ENCODE measurements at places on chromosomes 2 and 18.

DNA sequence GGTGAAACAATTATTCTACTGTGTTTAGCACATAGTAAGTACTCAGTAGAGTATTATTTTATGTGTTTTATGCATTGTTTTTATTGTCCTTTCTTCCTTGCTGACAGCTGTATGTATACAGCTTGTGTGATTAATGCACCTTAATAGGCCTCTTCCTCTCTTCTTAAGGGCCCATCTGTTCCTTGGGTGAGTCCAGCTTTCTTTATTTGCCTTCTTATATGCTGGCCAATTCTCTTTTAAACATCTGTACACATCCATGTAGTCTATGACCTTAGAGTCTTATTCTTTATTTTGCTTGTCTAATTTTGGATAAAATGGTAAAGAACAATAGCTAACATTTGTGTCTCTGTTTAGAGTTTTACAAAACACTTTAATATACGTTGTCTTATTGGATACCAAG lies 333.7 kb upstream of the MEIS1 start:
- no peak for DNase-seq

- DNase-seq = no peak
These were observed 90.1 kb downstream of the LBH start for GRCh38 chr2:30321466-30321865.

GRCh38 chr2:134581877-134582546 lies 136.8 kb downstream of the TMEM163 start:
- no peak for DNase-seq

- DNase-seq = no peak
These were observed 21.0 kb downstream of the AGAP1 start for GRCh38 chr2:235514627-235515363.

DNA sequence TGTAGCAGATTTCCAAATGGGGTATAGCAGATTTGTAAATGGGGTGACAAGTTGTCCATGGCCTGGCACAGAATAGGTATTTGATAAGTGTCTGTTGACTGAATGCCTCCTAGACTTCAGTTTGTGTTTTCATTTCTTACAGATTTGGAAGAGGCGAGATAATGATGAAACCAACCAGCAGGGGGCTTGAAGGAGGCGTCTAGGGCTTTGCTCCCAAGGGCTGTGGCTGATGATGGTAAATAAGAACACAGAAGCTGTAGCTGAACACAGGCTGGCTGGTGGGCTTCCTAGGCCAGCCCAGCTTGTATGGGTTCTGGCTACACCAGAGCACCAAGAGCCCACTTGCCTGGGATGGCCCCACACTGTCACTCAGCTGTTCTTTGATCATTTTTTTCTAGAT lies 19.4 kb downstream of the SFTPB start:
- DNase-seq = no peak

GRCh38 chr2:11915650-11916049 lies 169.2 kb downstream of the LPIN1 start:
- DNase-seq = no peak

GRCh38 chr2:56357655-56358295 lies 174.0 kb downstream of the CCDC85A start:
- DNase-seq = peak; percentile 53

GRCh38 chr18:32552421-32553030 lies 81.8 kb upstream of the GAREM1 start:
- peak; percentile 74 for DNase-seq

- peak; percentile 68 for DNase-seq
These were observed 41.4 kb downstream of the HS1BP3 start for GRCh38 chr2:20609349-20609994.

DNA sequence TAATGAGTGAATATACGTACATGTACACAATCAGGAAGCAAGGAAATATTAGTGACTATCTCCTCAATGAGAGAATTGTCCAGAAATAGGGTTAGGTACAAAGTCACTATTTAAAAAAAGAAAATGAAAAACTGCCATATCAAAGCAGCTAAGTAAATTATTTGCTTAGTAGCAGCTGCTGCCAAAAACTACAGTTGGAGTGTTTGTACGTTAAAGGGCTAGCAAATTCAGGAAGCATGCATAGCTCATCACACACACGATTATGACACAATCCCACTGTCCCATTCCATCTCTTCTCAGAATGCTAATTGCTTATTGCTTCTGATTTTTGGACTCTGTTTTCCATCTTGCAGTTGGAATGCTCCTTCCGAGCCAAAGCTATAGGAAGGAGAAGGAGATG lies 2012.5 kb upstream of the LRRTM1 start:
- peak; percentile 72 for DNase-seq

DNA sequence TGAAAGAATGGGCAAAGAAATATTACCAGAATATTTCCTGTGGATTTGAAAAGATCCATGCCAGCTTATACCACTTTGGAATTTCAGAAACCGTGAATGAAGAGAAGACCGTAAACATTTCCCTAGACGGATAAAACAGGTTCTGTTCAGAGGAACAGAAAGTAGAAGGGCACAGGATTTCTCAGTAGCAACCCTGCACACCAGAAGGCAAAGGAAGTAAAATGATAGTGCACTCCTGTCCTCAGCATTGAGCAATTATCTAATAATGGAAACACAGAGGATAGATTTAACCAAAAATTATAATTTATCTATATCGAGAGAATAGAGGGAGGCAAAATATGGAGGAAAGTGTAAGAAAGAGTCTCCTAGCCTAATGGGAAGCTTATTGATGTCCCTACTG lies 87.0 kb upstream of the ITGA6 start:
- DNase-seq = no peak

GRCh38 chr2:217993138-217993537 lies 9.7 kb downstream of the TNS1 start:
- DNase-seq = no peak

DNA sequence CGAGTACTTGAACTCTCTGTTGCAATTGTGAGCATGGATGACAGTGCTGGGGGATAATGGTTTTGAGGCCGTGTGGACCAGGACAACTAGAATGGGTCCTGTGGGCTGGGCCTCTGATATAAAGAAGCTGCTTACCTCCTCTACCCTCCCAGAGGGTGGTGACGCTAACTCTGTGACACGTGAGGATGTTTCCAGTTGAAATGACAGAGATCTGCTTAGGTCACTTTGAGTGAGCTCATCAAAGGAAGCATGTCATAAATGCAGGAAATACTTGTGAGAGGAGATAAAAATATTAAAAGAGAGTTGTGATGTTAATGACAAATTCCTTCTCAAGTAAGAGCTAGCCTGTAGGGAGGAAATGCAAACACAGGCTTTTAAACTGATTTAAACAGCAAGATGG lies 16.4 kb downstream of the RMC1 start:
- DNase-seq = no peak

- DNase-seq = no peak
These were observed 128.6 kb downstream of the LRATD1 start for GRCh38 chr2:14761118-14761517.

GRCh38 chr2:215698566-215698965 lies 262.7 kb upstream of the FN1 start:
- DNase-seq = no peak

- no peak for DNase-seq
These were observed 831.9 kb upstream of the CDH2 start for GRCh38 chr18:29008809-29009208.

- DNase-seq = no peak
These were observed 350.6 kb downstream of the RND3 start for GRCh38 chr2:150136893-150137292.
